ENCODE measurements at places on chromosomes 11 and 22.

GRCh38 chr11:127726367-127726766, 725.8 kb upstream of the KIRREL3 start:
- no peak for DNase-seq

DNA sequence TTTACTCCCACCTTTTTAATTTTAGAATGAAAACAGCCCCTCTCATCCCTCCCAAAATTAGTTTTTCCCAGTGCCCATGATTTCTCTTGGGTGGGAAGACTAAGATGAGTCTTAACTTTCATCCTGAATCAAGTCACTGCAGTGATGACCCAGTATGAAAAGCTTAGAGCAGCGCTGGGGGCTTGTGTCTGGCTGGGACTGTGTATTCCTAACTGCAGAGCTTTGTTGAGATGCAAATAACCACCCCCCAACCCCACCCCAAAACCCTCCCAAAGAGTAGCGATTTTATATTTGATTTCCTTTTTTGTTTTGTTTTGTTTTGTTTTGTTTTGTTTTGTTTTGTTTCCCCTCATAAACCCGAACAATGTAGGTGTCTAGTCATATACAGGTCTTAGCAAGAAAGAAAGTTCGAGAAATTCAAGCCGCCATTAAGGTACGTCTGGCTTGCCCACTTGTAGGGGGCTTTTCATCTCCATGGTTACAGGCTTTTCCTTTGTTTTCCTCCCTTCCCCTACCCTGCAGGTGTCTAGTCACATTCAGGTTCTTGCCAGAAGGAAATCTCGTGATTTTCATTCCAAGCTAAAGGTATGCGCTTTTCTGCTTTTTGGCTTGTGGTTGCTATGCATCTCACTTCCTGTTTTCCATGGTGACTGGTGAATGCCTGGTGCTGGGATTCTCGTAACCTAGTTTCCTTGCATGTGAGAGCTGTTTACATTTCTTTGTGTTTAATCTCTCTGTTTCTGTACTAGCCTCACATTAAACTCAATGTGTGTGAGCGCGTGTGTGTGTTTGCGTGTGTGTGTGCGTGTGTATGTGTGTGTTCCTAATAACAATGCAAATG, 144.6 kb upstream of the RASSF10 start:
- DNase-seq, result no peak

DNA sequence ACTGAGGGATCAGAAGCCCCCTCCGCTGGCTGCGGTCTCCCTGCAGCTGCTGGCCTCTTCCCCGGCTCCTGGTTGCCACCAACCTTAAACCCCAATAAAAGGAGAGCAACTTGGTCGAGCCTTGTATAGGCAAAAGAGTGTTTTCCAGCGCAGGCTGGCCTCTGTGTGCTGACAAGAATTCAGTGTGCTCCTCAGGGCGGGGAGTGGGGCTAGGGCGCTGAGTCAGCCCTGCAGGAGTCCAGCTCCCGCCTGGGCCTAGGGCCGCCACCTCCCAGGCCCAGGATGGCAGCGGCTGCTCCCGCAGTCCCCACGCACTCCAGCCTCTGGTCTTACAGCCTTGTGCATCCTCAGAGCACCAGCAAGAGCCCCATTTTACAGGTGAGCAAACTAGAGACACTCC, at the start of gene SHISAL1:
Gene SHISAL1, minus strand, starts transcription at position 186 of the 400 bp plus-strand sequence. CDS start 12,006 bp downstream, outside the sequence.
- DNase-seq, result no peak

- no peak for DNase-seq
Observed at GRCh38 chr11:2466869-2467694, 22.3 kb downstream of the KCNQ1 start.

DNA sequence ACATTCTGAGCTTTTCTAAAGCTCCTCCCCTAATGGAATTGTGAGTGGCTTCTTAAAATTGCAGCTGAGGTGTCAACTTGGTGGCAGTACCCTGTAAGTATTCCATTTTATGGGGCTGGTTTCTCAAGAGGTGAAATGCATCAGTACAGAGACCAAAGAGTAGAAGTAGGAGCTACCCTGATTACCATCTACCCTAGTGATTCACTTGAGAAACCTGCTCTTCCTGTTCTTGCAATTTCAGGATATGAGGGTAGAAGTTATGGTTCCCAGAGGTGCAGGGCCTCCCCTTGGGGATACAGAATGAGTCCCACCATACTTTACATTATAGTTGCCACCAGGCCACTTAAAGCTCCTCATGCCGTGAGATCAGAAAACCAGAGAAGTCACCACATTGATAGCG, 944.6 kb downstream of the OPCML start:
- no peak for DNase-seq

DNA sequence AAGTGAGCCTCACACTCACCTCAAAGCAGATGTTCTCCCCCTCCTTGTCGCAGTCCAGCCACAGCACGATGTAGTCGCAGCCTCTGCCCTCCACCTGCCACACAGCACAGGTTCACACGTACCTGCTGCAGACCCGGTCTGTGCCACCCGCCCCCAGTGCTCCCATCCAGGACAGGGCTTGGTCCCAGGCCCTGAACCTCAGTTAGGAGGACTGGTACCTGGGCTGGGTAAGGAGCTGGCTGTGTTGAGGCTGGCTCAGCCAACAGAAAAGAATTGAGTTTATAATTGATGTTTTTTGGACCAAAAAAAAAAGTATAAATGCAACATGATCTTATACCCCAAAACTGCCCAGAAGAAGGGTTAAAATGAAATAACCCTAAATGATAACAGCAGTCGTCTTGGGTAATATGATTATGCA, 10.7 kb downstream of the TOP3B start:
- no peak for DNase-seq

- DNase-seq, result no peak
Observed at GRCh38 chr11:114386131-114386530, 14.2 kb downstream of the C11orf71 start.

DNA sequence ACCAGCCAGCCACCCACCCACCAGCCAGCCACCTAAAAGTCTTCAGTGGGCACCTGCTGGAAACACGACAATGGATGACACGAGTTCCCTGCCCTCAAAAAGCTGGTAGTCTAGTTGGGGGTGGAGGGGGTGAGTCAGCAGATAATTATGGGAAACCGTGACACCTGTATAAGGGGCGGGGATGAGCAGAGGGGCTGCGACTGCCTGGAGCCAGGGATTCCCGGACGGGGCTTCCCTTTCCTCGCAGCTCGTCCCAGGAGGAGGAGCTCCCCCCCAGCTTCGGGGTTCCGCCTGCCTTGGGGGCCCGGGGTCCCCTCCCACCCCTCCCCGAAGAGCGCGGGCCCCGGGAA, 2.3 kb upstream of the RTN4RL2 start:
- DNase-seq, result no peak

DNA sequence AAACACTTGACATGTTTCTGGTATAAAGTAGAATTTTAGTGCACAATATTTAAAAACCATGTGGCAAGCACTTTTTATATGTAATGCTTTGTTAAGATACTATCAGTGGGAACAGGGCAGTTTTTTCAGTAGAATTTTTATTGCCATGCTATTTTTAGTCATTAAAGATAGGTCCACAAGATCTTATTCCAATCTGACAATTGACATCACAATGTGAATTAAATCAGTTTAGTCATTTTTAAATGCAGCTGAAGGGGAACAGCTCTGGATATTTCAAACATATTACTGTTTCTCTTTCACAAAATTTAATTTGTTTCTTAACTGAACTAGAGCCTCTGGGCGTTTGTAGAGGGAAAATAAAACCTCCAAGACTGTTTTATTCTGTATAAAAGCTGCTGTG, 194.1 kb downstream of the MSANTD4 start:
- no peak for DNase-seq

DNA sequence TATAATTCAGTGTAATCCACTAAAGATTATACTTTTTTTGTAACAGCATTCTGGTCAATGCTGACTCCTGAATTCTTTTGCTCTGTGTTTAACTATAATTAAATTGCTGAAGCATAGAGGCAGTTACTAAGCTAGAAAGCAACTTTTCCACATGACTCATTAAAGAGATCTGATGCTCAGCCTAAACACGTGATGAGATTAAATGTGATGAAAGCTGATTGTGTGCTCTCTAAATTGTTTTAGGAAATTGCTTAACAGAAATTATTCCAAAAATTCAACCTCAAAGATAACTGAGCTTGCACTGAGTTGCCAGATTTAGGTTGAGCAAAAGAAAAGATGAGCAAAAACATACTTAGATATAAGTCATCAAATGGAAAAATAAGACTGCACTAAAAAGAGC, 1033.6 kb downstream of the FAM181B start:
- DNase-seq, result no peak

DNA sequence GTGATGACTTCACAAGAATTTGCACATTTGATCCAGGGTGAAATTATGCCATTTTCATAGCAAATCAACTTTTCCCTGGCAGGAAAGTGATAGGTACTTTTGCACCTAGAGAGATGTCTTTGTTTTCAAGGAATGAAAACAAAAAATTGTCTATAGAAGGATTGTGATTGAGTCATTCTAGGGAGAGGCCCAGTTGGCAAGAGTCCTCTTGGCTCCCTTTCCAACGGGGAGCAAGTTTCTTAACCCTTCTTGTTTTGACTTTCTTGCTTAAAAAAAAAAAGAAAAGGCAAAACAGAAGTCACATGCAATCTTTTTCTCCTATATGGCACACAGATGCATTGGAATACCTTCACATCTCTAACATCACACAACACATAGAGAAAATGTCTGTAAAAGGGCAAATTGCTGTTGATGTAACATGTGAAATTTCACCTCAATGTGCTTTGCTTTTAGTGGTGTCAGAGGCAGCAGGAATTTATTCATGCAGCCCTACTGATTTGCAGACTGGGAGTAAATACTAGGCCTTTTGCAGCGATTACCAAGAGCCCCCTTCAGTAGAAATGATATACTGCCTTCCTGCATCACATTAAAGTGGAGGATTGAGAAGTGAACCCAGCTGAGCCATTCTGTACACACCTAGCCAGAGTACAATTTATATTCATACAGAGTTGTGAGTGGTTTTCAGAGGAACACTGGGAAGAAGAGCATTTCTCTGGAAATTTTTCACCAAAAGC, 290.7 kb upstream of the MPPED2 start:
- DNase-seq, result no peak

DNA sequence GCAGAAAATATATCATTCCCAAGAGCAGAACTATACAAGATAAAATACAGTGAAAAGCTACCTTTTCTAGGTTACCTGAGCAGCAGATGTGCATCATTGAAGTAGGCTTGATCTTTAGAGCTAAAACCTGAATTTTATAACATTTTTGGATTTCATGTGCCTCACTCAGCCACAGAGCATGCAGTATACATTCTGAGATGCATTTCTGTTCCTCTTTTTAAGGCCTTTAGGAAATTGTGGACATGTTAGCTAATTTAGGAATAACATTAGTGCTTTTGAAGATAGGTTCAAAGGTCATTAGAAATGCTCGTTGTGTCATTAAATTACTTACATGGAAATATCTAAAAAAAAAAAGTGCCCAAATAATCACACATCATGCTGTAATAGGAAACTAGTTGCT, 230.6 kb upstream of the PDGFD start:
- DNase-seq, result no peak

- DNase-seq, result peak; percentile 66
Observed at GRCh38 chr11:118841469-118842242, 42.0 kb upstream of the CXCR5 start.

GRCh38 chr11:61728066-61728939, 24.1 kb upstream of the MYRF start:
- no peak for DNase-seq

- no peak for DNase-seq
Observed at GRCh38 chr11:110951950-110952503, 239.8 kb upstream of the ARHGAP20 start.

GRCh38 chr11:131288521-131289091, 81.8 kb upstream of the NTM start:
- no peak for DNase-seq

- DNase-seq, result peak; percentile 26
Observed at GRCh38 chr11:123640677-123641494, 13.5 kb downstream of the SCN3B start.

DNA sequence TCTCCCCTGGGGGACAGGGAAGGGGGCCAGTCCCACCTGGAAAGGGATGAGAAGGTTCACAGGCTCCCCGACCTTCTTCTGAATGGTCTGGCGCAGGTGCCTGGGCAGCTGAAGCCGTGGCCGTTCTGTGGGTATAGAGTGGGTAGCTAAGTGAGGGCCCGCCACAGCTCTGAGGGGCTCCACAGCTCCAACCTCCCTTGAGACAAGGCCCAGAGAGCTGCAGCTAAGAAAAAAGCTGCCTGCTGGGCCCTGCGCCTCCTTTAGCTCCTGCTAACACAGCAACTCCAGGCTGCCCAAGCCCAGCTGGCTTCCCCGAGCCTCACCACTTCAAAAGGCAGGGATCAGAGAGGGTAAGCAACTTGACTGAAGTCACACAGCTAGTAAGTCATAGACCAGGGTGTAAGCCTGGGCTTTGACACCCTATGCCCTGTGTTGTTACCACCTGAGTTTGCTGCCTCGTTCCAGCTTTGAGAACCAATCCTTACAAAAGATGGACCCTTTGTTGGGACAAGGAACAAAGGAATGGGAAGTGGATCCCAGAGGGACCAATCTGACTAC, 18.5 kb downstream of the MYBPC3 start:
- DNase-seq, result no peak

DNA sequence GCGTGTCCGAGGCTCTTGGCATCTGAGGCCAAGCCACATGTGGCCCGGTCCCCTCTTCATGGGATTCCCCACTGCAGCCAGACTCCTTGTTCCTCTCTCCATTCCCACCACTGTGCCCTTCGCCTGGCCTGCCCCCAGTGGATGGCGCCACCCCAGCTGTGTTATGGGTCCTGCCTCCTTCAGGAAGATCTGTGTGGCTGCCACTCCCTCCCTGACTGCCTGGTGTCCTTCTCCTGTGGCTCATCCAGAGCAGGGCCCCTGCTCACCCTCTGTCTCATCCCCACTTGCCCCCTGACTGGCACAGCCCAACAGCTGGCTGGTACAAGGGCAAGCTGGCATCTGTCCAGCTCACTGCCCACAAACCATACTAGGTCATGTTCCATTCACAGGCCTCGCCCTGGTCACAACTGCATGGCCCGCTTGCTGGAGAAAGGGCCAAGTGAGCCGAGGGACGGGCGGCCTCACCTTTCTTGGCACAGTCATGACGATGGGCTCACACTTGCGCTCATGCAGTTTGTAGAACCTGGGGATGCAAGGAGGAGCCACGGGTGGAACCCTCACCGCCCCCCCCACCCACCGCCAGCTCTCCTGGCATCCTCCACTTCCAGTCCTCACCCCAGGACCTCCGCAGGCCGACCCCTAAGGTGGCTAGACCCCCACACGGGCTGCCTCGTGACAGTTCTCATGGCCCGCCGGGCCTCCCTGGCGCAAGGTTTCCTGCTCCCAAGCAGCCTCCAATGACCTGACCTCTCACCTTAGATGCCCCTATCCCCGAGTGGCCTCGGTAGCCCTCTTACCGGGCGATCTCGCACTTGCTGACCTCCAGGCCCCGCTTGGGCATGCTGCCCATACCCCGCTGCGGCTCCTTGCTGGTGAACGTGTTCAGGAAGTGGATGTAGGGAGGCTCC, 2.1 kb upstream of the PTPRCAP start:
- no peak for DNase-seq

- no peak for DNase-seq
Observed at GRCh38 chr11:19853920-19854319, 141.3 kb downstream of the NAV2 start.
